Liver (tissue), 10 donors: ENCODE measurements at places on chromosomes 7 and 10. TPM values are rescaled to one million over a fixed set of nuclear protein-coding genes. Genes with fewer than 3 reads are reported as not detected.

DNA sequence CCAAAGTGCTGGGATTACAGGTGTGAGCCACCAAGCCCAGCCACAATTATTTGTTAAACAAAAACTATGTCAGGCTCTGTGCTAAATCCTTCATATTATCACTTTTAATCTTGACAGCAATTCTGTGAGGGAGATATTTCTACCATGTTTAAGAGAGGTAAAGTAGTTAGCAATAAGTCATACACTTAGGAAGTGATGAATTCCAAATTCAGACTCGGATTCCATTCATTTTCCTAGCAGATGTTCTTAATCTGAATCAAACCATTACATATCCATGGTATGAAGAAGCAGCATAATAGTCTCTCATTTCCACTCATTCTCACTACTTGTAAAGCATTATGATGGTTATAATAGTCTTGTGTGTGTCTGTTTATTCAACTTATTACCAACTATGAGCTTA is 2.9 kb upstream of the CD36 start:
- no peaks in the 10 kb centered on the region for H3K27me3 ChIP-seq
- H3K4me1 ChIP-seq: peaks cover 13% of the 10 kb centered on the region
- no peak overlapping the region for H3K27ac ChIP-seq
- H3K36me3 ChIP-seq: no peaks in the 10 kb centered on the region
- no peak overlapping the region for H3K4me3 ChIP-seq

DNA sequence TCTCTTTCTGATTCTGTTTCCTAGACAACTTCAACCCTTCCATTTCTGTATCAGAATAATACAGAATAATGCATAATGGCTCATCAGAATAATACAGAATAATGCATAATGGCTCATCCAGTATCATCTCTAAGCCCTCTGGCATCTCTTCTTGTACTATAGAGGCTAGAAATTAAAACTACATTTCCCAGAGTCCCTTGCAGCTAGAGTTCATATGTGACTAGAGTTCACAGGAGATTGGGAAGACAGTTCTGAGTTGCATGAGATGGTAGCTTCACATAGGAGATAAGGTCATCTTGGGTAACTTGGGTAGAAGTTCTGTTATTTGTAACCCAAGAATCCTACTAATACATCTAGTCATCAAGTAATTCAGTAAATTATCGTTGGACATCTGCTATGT is 122.9 kb upstream of the NRBF2 start:
- no peaks in the 10 kb centered on the region for H3K36me3 ChIP-seq
- no peak overlapping the region for H3K4me3 ChIP-seq
- DNase-seq: no peak
- no peaks in the 10 kb centered on the region for H3K4me1 ChIP-seq
- no peaks in the 10 kb centered on the region for H3K27me3 ChIP-seq

DNA sequence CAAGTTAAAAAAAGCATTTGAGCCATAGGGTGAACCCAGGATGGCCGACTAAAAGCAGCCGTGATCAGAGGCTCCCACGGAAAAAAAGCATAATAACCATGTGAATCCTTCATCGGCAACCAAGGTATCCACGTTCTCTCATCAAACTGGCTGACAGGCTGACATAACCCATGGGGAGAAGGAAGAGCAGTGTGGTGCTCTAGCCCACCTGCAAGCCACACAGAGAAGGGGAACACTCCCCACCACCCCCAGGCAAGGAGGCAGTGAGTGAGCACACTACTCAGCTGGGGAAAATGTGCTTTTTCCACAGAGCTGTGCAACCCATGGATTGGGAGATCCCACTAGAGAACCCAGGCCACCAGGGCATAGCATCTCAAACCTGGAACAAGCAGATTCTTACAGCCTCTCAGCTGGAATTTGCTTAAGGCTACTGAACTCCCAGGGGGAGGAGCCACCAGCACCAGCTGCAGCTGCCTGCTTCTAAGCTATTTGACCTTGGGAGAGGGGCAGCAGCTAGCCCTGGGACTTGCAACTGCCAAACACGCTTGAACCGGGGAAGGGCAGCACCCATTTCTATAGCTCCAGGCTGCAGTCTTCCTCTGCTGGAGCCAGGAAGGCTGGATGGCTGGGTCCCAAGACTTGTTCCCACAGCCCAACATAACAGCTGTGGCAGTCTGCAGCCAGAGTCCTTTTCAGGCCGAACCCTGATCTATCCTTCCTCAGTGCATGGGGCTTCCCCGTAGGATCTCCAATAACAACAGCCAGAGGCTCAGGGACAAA is 178.2 kb upstream of the NRG3 start:
- no peaks in the 10 kb centered on the region for H3K27me3 ChIP-seq
- no peak overlapping the region for H3K27ac ChIP-seq
- DNase-seq: no peak
- no peak overlapping the region for H3K4me3 ChIP-seq

GRCh38 chr7:114931656-114932011 is 9.7 kb downstream of the MDFIC start:
- no peaks in the 10 kb centered on the region for H3K36me3 ChIP-seq
- no peak overlapping the region for H3K27ac ChIP-seq
- H3K4me3 ChIP-seq: no peak overlapping the region
- no peaks in the 10 kb centered on the region for H3K27me3 ChIP-seq
- no peak for DNase-seq

- no peak overlapping the region for H3K4me3 ChIP-seq
- no peak for DNase-seq
- no peak overlapping the region for H3K27ac ChIP-seq
- H3K36me3 ChIP-seq: no peaks in the 10 kb centered on the region
Measured at GRCh38 chr10:32046151-32046550, 10.1 kb downstream of the KIF5B start.

DNA sequence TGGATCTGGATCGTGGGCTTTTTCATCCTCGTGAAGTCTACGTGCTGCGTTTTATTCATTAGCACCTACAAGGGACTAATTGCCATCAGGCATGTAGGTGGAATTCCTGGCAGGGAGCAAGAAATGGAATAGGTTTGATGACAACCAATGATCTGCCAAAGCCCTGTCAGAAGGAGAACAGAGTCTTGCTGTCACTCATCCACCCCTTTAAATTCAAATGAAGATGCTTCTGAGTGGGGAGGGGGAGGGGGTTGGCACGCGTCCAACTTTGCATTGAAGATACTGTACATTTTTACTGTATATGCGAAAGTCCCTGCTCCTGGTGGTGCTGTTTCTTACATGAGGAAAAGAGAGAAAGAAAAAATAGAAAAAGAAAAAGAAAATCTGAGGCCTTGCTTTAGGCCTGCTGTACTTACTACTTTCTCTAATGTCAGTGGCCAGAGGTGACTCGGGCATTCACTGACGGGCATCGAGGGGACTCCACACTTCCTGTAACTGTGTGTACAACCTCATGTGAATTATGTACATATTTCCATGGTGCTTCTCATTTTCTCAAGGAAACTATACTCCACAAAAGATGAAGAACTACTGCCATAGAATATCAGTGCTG is 569.1 kb downstream of the INHBA start:
- DNase-seq: no peak
- H3K27me3 ChIP-seq: no peaks in the 10 kb centered on the region
- H3K36me3 ChIP-seq: no peaks in the 10 kb centered on the region
- no peak overlapping the region for H3K4me3 ChIP-seq

DNA sequence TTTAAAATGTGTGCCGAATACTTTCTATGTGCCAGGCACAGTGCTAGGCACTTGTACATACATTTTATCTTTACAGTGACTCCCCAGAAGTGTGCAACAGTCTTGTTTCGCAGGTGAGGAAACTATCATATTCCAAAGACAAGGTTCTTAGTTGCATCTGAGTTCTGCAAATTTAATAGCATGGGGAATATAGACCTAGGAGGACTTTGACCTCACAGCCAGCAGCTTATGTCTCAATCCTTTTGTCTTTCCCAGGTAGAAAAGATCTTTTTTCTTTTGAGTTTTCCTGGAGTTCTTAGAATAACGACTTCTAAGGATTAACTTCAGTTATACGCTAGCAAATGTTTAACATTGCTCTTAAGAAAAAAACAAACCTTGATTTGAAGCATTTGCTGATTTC is 482.8 kb upstream of the ZMIZ1 start:
- H3K27me3 ChIP-seq: no peaks in the 10 kb centered on the region
- H3K4me1 ChIP-seq: no peaks in the 10 kb centered on the region

DNA sequence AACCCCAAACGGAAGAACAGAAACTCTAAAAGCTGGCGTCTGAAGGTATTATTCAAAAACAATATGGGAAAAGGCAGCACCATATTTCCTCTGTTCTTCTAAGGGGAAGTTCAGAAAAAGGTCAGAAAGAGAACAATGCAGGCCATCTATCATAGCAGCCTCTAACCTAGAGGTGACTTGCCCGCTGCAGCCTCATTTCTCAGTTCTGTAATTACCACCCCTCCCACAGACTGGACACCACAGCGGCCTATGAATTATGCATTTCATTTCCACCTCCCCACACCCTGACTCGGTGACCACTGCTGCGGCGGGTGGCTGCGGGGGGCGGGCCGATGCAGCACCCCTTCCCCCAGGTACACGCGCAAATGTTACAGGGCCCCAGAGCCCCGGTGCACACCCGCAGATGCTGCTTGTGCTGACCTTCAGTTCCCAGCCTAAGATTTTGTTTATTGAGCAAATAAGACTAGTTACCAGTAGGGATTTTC is 125.5 kb downstream of the CLEC2L start:
- no peak overlapping the region for H3K4me3 ChIP-seq
- H3K27ac ChIP-seq: peak overlapping the region; percentile 75
- H3K4me1 ChIP-seq: peaks cover 7% of the 10 kb centered on the region
- no peaks in the 10 kb centered on the region for H3K27me3 ChIP-seq
- peaks cover 3% of the 10 kb centered on the region for H3K36me3 ChIP-seq

DNA sequence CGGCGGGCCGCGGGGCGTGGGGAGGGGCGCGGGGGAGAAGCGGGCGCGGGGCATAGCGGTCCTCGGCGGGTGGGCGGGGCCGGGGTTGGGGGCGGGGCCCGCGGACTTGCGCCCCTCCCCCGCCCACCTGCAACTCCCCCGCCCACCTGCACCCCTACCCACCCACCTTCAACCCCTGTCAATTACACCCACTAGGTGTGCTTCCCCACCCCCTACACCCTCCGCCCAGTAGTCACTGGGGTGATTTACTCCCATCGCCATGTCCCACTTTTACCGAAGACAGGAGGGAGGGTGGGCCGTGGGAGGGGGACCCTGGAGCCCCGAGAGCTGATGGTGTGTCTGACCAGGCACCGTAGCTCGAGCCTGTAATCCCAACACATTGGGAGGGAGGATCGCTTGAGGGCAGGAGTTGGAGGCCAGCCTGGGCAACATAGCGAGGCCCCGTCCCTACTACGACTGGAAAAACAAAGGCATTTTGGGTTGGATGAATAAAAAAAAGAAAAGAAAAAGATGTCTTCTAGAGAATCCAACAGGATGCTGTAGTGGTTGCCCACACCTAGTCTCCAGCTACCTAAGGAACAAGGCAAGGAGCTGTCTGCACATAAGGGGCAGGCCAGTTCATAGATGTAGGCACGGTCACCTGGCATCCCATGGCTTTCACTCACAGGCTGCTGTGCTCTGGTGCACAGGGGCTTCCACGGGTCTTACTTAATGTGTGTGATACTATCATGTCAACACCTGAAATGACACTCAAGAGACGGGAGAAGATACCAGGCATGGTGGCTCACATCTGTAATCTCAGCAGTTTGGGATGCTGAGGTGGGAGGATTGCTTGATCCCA is 761 bp downstream of the KCTD7 start:
- no peak for DNase-seq
- peaks cover 19% of the 10 kb centered on the region for H3K4me1 ChIP-seq
- no peaks in the 10 kb centered on the region for H3K27me3 ChIP-seq
- H3K36me3 ChIP-seq: no peaks in the 10 kb centered on the region

GRCh38 chr7:24284699-24285506 is 913 bp downstream of the NPY start:
- H3K27ac ChIP-seq: no peak overlapping the region
- DNase-seq: no peak
- peaks cover 19% of the 10 kb centered on the region for H3K27me3 ChIP-seq
- H3K4me1 ChIP-seq: peaks cover 8% of the 10 kb centered on the region
- no peaks in the 10 kb centered on the region for H3K36me3 ChIP-seq

DNA sequence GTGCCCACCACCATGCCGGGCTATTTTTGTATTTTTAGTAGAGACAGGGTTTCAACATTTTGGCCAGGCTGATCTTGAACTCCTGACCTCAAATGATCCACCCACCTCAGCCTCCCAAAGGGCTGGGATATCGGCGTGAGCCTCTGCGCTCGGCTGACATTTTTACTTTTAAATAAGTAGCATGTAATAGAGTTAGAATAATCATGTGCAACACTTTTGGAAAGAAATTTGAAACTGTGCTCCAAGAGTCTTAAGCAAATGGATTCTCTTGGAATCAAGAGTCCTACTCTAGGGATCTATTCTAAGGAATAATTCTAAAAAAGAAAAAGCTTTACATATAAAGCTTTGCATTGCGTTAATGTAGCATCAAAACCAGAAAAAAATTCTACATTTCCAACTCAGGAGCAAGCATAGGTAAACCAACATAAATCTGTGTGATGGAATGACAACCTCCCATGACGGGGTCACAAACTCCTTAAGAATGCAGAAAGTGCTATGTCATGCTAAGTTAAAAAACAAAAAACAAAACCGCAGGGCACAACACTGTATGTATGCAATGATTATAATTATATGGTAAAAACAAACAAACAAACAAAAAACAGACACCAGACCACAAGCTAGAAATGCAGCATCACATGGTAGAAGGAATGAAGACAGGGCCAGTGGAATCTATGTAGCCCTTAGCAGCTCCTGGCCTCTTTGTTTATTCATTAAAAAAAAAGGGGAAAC is 98.7 kb downstream of the RNF216 start:
- H3K4me1 ChIP-seq: peaks cover 12% of the 10 kb centered on the region
- no peak for DNase-seq
- no peaks in the 10 kb centered on the region for H3K36me3 ChIP-seq
- no peaks in the 10 kb centered on the region for H3K27me3 ChIP-seq

- DNase-seq: no peak
- H3K27ac ChIP-seq: no peak overlapping the region
- no peaks in the 10 kb centered on the region for H3K4me1 ChIP-seq
- no peaks in the 10 kb centered on the region for H3K27me3 ChIP-seq
- H3K36me3 ChIP-seq: no peaks in the 10 kb centered on the region
Measured at GRCh38 chr10:6269953-6270867, 67.5 kb downstream of the PFKFB3 start.

PON2 gene
- total RNA-seq: 145 TPM

GRCh38 chr10:91556691-91557566 is 75.9 kb downstream of the PPP1R3C start:
- DNase-seq: no peak
- no peaks in the 10 kb centered on the region for H3K27me3 ChIP-seq
- H3K4me1 ChIP-seq: peaks cover 57% of the 10 kb centered on the region
- no peaks in the 10 kb centered on the region for H3K36me3 ChIP-seq
- H3K27ac ChIP-seq: peak overlapping the region; percentile 83

GRCh38 chr7:92460109-92460508 is 12.8 kb downstream of the GATAD1 start:
- no peaks in the 10 kb centered on the region for H3K4me1 ChIP-seq
- DNase-seq: no peak
- no peak overlapping the region for H3K4me3 ChIP-seq
- no peaks in the 10 kb centered on the region for H3K27me3 ChIP-seq
- peaks cover 22% of the 10 kb centered on the region for H3K36me3 ChIP-seq
- H3K27ac ChIP-seq: no peak overlapping the region

EEPD1 gene
- total RNA-seq: 12.3 TPM

GRCh38 chr10:68471586-68472408 is at the start of gene DNA2:
TSS of gene DNA2 (minus strand) at chr10:68471973. CDS start at chr10:68471864, 109 bp downstream.
- H3K27ac ChIP-seq: no peak within 1 kb of the TSS
- DNase-seq: peak; percentile 80
- no peaks in the 10 kb centered on the region for H3K36me3 ChIP-seq
- peaks cover 11% of the 10 kb centered on the region for H3K4me1 ChIP-seq
- no peaks in the 10 kb centered on the region for H3K27me3 ChIP-seq

GRCh38 chr7:105037319-105037718 is 23.3 kb downstream of the KMT2E start:
- no peaks in the 10 kb centered on the region for H3K27me3 ChIP-seq
- no peak for DNase-seq
- no peak overlapping the region for H3K4me3 ChIP-seq
- H3K4me1 ChIP-seq: peaks cover 27% of the 10 kb centered on the region
- no peak overlapping the region for H3K27ac ChIP-seq

ASZ1 gene
- not detected for total RNA-seq

RBM20 gene
- 0.08 TPM for total RNA-seq
